ENCODE measurements at places on chromosomes 1 and 21.

GRCh38 chr1:159942632-159943277, 2.7 kb downstream of the IGSF9 start:
- no peak for DNase-seq

GRCh38 chr1:164382384-164382783, 176.6 kb upstream of the PBX1 start:
- DNase-seq: no peak

GRCh38 chr1:231407547-231408396, 14.3 kb downstream of the EGLN1 start:
- DNase-seq: no peak

DNA sequence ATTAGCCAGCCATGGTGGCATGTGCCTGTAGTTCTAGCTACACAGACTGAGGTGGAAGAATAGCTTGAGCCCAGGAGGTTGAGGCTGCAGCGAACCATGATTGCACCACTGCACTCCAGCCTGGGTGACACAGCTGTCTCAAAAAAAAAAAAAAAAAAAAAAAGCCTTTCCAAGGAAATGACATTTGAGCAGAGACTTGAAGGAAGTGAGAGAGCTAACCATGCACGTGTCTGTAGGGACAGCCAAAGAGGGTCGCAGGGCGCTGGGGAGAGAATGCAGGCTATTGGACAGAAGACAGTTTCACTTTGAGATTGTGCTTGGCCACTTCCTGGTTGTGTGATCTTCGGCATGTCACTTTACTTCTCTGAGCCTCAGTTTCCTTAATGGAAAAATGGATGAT, 6.8 kb downstream of the HCRTR1 start:
- no peak for DNase-seq

DNA sequence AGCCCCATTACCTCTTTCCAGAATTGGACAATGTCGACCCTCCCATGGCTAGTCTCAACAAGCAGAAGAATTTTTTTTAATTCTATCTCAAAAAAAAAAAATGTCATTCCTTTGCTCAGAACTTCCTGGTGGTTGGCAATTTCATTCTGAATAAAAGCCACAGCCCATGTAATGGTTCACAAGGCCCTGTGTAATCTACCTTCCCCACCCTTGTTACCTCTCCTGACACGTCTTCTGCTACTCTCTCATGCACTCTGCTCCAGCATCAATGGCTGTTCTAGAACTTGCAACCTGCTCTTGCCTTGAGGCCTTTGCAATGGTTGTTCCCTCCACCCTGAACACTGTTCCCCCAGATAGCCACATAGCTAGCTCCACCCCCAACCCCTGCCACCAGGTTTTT, 25.4 kb downstream of the NUAK2 start:
- no peak for DNase-seq
